ENCODE measurements at places on chromosomes 4 and X.

DNA sequence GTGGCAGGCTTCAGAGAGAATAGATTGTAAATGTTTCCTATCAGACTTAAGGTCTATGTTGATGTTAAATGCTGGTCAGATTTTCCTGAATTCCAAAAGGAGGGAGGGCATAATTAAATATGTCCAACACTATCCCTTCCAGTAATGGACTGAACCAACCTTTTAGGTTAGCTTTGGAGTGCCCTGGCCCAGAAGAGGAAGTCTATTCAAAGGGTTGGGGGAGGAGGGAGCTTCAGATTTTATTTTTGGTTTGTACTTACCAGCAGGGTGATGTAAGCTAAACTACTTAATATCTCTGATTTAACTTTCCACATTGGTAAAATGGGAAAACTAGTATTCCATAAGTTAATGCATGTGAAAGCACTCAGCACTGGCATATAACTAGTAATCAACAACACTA, 91.1 kb downstream of the RBM46 start:
- no peak for DNase-seq

DNA sequence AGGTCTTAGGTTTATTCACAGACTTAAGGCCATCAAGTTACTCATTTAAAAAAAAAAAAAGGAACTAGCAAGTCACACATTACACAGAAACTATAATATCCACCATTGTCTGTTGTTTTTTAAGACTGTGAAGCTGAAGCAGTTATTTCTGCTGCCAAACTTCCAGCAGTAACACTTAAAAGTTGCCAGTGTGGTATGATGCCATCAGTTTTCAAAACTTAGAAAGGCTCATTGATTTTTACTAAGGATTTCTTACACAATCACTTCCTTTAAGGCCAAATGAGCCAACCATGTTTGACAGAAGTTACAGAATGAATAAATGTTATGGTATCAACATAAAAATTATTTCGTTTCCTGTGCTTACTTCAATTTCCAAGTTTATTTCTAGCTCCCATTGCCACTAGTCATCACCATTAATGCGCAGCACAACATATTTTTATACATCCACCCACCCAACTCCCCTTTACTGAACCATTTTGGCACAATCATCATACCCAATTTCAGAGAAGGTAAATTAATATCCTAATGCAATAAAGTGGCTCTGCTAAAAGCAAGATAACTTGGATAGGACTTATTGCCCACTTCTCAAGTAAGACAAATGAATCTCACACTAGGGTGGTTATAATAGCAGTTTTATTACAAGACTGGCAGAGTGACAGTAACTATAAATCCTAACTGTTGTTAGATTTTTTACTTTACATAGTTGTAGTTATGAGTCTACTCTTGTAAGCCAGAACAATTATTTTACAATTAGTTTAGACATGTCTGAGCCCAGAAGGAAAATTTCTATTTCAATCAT, 13.1 kb downstream of the PDGFC start:
- DNase-seq = no peak

DNA sequence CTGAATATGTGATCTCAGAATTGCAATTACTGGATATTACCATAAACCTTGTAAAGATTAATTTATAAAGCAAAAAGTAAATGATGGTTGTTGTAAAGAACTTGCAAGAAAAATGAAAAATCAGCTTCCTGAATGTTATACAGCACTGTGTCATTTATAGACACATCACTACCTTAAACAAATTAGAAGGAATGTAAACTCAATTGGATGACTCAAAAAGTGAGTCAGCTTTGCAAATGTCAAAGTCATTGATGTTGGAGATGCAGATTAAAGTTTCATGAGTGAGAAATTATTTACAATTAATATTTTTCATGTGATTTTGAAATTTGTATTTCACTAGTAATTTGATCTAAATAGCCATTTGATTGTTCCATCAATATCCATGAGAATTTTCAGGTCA, 193.2 kb downstream of the RAPGEF2 start:
- DNase-seq = no peak

DNA sequence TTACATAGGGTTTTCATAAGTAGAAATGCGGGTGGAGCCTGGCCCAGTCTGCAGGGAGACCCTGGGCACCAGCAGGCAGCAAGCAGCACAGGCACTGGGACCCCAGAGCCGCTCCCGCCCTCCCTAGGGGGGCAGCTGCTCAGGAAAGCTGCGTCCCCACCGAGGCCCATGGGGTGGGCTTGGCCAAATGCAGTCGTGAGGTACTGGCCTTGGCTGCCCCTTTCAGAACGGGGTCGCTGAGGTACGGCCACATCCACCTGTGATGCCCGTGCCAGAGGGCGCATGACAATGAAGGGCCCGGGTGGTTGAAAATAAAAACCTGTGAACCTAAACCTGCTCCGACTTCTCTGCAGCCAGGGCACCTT, 16.7 kb downstream of the TMEM175 start:
- DNase-seq = no peak

- DNase-seq = no peak
Observed at GRCh38 chr4:77012726-77013125, 63.1 kb downstream of the CCNI start.
